ENCODE measurements at places on chromosomes 5 and 9.

GRCh38 chr9:109452761-109453160 is 45.3 kb downstream of the PTPN3 start:
- peak; percentile 79 for DNase-seq

- no peak for DNase-seq
Observed at GRCh38 chr9:7827056-7827455, 27.5 kb upstream of the DMAC1 start.

- DNase-seq, result no peak
Observed at GRCh38 chr5:14768508-14769365, 102.8 kb downstream of the ANKH start.

GRCh38 chr9:118473521-118473920 is 769.3 kb downstream of the TLR4 start:
- DNase-seq, result no peak

GRCh38 chr9:114434878-114435311 is 47.1 kb upstream of the AKNA start:
- peak; percentile 91 for DNase-seq

GRCh38 chr9:13189362-13189761 is 90.1 kb downstream of the MPDZ start:
- DNase-seq, result no peak

- peak; percentile 42 for DNase-seq
Observed at GRCh38 chr5:61371474-61371873, 39.4 kb downstream of the ZSWIM6 start.

Data from RWPE1 (cell line).